ENCODE measurements at places on chromosomes 3 and 15. TPM values are rescaled to one million over a fixed set of nuclear protein-coding genes. Genes with fewer than 3 reads are reported as not detected.

WNT5A gene
- not detected for total RNA-seq

OCA2 gene
- total RNA-seq: not detected

DNAJA4 gene
- 39.2 TPM for total RNA-seq

CEP152 gene
- 28.9 TPM for total RNA-seq

All from T-helper 2 cell treated with Interferon-gamma antibody and Interleukin-4, amounts not matched to agents 100 ng/mL and 5 ng/mL, for 36 hours (primary cell).